ENCODE measurements at places on chromosomes 7 and 10. TPM values are rescaled to one million over a fixed set of nuclear protein-coding genes. Genes with fewer than 3 reads are reported as not detected.

Gene C10orf62
- not detected for total RNA-seq

Gene FAM237B
- not detected for total RNA-seq

Gene NEBL
- 32.3 TPM for total RNA-seq

Gene CNPY1
- not detected for total RNA-seq

Gene SH2D4B
- 0.10 TPM for total RNA-seq

Gene VOPP1
- 131 TPM for total RNA-seq

Gene GPR85
- total RNA-seq = not detected

Gene ELMO1
- total RNA-seq = 0.80 TPM

Gene TAS2R38
- total RNA-seq = not detected

Gene PLAC9
- not detected for total RNA-seq

Gene FXYD4
- total RNA-seq = not detected

Gene CYP2W1
- 0.74 TPM for total RNA-seq

Gene ELAPOR2
- total RNA-seq = 0.39 TPM

Gene UCN3
- not detected for total RNA-seq

Gene KCNMA1
- 91.9 TPM for total RNA-seq

Gene SAMD8
- total RNA-seq = 32.0 TPM

Gene CUZD1
- 2.9 TPM for total RNA-seq

Gene MACC1
- total RNA-seq = 0.08 TPM

Gene FOXI2
- total RNA-seq = not detected

Gene RGR
- not detected for total RNA-seq

Gene AGAP5
- 6.6 TPM for total RNA-seq

Gene SEMA4G
- 4.7 TPM for total RNA-seq

Gene OR2A42
- total RNA-seq = not detected

Gene CRPPA
- 2.4 TPM for total RNA-seq

Gene POLL
- total RNA-seq = 36.1 TPM

Gene CDK14
- 3.0 TPM for total RNA-seq

Gene LIPN
- not detected for total RNA-seq

Gene SPDYE11
- not detected for total RNA-seq

Gene MSMB
- total RNA-seq = not detected
